BJ (cell line): ENCODE measurements at places on chromosomes 5 and 9.

- no peak for DNase-seq
These were observed 258.7 kb upstream of the IRX4 start for GRCh38 chr5:2141254-2142000.

DNA sequence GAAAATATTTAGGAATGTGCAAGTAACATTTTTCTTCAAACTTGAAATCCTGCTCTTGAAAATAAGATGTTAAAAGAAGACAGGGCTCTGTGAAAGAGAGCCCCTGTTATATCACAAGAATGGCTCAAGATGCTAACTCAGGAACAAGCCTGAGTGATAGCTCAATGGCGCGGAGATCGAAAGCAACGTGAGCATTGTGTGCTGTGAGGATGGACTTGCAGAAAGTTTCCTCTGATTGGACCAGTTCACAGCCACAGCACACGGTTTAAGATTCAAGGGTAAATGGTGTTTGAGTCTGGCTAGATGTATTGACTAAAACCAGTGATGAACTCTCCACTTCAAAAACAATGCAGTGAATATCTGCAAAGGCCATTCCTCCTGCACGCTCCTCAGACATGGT lies 2387.0 kb downstream of the MAT2B start:
- DNase-seq, result no peak

- no peak for DNase-seq
These were observed 196.7 kb downstream of the RGS3 start for GRCh38 chr9:113660196-113660595.

DNA sequence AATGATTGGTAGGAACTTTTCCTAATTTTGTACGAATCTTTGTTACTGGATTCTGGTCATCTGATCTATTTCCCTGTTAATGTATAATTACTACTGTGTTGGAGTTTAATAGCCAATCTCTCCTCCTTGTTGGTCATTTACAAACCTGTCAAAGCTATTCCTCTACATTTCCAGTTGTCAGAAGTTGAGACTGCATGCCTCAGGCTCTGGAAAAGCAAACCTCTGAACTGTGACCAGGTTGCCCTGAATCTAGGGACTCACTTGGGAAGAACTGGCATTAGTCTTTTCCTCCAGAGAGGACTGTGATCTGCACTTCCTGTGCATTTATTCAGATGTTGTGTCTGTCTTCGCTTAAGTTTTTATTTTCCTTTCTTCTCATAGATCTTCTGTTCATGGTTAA lies 16.1 kb downstream of the PDLIM4 start:
- DNase-seq, result no peak

DNA sequence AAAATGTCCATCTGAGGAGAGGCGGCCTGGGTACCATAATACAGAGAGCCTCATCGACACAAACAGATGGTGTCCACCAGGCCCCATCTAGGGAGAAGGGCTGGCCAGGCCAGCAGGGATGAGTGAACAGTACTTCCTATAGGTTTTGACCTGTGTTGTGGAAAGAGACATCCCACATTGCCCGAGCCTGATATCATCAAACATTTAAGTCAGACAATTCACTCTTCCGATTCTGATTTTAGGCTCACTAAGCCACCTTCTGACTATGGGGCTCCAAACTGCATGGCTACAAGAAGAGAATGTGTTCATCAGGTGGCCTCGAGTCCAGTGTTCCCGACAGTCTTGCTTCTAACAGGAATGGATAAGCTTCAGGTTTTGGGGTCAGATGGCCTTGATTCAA lies 38.9 kb downstream of the SLC22A5 start:
- no peak for DNase-seq

DNA sequence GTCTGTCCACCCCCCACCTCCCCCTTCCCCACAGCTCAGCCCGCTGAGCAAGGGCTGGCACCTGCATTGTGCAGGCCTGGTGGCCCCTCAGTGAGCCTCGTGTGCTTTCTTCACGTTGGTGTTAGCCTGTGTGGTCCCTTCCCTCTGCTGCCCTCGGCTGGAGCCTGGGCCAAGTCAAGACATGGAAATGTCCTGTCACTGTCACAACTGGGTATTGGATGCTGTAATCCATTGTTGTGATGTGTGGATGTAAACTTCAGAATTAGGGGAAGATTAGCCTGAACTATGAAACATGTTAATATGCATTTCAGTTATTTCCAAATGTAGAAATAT lies 103.9 kb downstream of the TRIO start:
- no peak for DNase-seq

GRCh38 chr5:30347858-30348257 lies 845.6 kb upstream of the CDH6 start:
- DNase-seq, result no peak

DNA sequence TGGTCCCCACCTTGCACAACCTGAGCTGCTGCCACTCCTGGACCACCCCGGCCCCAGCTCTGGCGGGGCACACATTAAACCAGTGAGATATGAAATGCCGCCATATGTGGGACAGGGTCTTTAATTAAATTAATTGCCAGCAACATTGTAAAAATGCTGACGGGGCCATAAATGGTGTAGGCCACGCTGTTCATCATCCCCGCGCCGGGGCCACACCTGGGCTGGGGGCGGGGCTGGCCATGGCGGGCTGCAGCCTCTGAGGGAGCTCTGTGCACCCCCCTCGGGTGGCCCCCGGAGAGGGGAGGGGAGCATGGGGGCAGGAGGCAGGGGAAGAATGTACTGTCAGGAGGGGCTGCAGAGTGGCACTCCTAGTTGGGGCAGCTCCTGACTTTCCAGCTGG lies 41.0 kb downstream of the UNC5A start:
- no peak for DNase-seq

- no peak for DNase-seq
These were observed 942 bp downstream of the PHF2 start for GRCh38 chr9:93577078-93577974.

GRCh38 chr9:80793706-80794105 lies 895.6 kb downstream of the TLE1 start:
- DNase-seq, result no peak

DNA sequence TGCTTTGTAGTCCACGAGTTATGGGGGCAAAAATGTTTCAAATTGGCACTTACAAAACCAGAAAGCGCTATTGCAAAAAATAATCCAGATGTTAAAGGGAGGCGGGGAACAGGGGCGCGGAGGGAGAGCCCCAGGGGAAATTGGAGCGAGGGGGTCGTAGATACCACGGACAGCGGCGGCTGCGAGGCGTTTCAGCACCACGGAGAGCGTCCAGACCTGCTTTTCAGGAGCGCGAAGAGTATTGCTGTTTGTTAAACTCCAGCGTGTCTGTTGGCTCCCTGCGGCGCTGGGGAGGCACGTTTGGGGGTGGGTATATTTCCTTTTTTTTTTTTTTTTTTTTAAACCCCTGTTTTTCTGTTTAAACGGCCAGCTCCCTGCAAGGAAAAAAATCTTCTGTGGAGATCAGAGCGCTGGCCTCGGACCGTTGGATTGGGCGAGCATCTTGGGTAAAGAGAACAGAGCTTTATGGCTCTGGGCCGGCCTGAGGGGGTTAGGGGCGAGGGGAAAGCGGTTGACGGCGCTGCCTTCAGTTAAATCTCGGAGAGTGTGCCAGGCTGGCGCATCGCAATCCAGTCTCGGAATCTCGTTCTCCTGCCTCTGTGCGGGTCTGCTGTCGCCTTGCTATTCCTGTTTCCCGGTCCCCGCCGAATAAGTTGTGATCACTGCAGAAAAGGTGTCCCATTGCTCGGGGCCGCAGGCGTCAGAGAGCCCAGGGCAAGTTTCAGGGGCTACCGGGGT lies at the start of gene GLRA1:
TSS of gene GLRA1 (minus strand) at position 288 of the 738 bp plus-strand sequence. CDS start 302 bp downstream, outside the sequence.
- DNase-seq, result no peak

DNA sequence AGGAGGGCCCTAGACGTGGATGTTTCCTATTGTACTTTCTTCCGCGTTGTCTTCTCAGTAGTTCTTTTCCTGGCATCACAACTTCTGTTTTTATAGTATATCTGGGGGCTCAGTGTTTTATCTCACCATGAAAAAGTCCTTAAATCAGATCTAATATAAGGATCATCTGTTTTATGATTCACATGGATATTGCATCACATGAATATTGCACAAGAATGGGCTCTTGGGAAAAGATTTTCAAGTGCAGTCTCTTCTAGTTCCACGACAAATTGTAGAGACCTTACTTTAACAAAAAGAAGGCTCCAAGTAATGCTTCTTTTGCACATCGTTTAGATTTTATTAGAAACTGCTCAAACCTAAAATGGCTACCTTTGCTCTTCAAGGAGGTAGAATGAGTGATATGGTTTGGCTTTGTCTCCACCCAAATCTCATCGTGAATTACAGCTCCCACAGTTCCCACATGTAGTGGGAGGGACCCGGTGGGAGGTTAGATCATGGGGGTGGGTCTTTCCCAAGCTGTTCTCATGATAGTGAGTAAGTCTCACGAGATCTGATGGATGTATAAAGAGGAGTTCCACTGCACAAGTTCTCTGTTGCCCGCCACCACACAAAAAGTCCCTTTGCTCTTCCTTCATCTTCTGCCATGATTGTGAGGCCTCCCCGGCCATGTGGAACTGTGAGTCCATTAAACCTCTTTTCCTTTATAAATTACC lies 53.7 kb upstream of the FAM120A start:
- DNase-seq, result no peak

- no peak for DNase-seq
These were observed 19.7 kb downstream of the C6 start for GRCh38 chr5:41193456-41194205.

GRCh38 chr5:33936004-33936380 lies 194 bp upstream of the RXFP3 start:
- no peak for DNase-seq

DNA sequence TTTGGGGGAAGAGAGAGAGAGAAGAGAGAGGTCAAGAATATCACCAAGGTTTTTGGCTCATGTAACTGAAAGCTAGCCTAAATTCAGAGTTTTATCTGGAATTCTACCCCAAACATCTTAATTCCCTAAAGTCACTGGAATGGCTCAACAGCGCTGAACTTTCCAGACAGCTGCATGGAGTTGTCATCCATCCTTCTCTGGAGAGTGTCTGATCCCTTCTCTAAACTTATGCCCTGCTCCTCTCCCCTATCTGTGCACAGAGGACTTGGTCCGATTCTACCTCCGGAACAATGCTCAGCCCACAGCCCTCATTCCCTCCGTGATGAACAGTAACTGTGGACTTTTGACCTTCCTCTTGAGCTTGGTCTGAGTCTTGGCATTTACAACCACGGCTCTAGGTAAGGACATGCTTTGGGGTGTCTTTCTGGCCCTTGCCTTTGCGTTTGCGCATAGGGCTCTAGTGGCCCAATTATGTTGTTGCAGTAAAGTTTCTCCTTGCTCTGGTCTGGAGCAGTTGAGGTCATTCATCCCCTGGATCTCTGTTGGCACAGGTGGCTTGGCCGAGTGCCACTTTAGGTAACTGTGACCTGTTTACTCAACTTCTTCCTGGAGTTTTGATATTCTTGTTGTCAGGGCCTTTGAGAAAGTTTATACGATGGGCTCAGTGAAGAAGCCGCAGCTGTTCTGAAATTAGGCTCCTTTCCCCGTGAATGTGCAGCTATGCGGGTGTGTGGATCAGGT lies 18.3 kb upstream of the CD180 start:
- no peak for DNase-seq

GRCh38 chr5:158629591-158630312 lies 470.0 kb downstream of the EBF1 start:
- no peak for DNase-seq

DNA sequence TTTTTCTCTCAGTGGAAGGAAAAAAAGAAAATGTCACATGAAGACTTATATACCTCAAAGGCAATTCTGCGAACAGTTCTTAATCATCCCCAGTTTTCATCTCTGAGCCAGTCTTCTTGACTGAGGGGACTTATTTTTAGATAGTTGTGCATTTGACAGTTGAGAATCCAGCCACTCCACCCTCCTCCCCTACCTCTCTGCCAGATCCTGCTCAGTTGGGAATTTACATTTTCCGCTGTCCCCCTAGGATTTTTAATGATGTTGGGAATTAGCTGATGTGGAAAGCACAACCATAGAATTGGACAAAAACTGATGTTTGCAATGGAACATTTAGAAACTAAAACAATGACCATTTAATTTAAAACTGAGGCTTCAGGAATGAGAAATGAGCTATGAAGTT lies 194.3 kb upstream of the PIK3R1 start:
- no peak for DNase-seq

GRCh38 chr9:107738789-107739188 lies 249.2 kb upstream of the KLF4 start:
- DNase-seq, result no peak

- no peak for DNase-seq
These were observed 55.3 kb downstream of the DAP start for GRCh38 chr5:10705747-10706146.

DNA sequence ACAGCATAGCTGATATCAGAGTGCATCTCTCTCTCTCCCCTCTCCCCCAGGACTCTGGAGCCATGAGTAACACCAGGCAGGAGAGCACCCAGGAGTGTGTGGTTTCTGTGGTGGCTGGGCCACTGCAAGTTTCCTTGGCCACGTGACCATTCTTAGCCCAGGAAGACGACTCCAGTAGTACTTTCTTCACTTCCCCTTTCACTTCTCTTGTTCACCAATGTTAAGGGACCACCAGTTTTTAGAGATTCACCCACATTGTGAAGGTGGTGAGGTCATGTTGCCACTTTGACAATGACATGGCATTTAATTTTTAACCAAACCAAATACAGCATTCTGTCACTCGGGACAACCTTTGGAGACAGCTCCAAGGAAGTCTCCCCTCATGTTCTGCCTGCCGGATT lies 17.9 kb upstream of the DAPK1 start:
- DNase-seq, result no peak

DNA sequence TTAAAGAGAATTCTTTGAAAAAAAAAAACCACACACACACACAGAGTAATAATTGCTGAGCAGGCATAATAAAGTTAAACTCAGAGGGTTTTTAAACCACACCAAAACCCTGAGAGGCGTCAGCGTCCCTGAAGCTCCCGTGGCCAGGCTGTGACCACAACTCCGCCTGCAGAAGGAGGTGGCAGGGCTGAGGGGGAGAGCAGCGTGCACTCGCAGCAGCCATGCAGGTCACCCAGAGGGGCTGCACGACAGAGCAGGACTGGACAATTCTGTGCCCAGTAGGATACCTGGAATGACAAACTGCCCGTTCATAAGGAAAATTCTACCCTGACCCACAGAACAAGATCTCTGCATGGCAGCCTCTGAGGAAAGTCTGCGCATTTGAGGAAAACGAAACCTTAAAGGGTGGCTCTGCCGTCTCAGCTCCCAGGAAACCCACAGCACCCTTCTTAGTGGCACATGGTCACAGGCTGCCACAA lies 44.0 kb downstream of the ROR2 start:
- DNase-seq, result no peak

DNA sequence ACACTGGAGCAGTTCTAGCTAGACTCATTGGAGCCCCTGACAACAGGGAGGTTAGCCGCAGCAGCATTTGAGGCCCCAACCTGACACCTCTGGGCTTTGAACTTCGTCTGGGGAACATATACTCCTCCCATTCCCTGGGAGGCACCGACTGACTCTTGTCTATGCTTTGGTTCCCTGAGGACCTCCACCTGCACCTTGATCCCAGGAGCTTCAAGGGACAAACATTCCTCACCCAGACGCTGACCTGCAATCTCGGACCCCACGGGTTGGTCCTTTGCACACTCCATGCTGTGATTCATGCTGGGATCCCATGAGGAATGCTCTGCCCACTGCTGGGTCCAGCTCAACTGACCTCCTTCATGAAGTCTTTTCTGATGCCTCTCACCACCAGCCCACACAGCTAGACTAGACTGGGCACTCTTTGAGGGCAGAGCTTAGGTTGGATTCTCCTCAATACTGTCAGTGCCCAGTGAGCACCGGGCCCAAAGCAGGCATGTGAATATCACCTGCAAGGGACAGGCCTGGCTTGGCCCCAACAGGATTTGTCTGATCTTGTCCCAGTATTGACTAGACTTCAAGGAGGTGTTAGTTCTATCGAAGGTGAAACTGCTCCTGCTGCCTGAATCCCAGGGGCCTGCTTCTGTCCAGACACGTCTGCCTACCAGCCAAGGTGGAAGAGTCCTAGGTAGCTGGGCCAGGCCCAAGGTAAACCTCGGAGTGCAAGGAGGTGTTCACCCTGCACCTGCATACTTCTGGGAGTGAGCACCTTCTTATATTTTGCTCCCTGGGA lies 51.8 kb upstream of the ZBTB43 start:
- no peak for DNase-seq
